Trophoblast cell (in vitro differentiated cells and primary cell): ENCODE measurements at places on chromosomes 16 and 17.

GRCh38 chr17:50507871-50508572, at the start of gene MYCBPAP:
Gene MYCBPAP, plus strand, starts transcription at chr17:50508439. Its CDS starts 236 bp downstream, at chr17:50508675.
- peak; percentile 26 for DNase-seq

DNA sequence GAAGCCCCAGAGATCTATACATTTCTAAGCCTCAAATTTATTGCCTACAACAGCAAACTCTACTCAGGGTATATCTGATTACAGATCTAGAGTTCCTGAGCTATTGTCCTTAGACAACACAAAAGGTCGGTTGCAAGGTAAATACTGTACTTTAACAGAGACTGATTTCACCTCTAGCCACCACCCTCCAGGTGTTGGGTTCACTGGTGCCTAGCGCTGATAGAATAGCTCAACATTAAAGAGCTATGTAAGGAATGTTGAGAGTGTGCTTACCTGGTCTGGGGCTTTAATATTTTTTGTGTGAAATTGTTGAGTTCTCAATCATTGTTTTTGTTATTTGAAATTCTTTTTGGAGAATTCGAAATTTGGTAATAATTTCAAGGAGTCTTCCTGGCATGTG, 277.0 kb upstream of the PSMD7 start:
- DNase-seq: peak; percentile 16

GRCh38 chr16:11007714-11008280, 63.4 kb downstream of the CLEC16A start:
- no peak for DNase-seq

- peak; percentile 15 for DNase-seq
Measured at GRCh38 chr17:4584101-4584916, at the start of gene SMTNL2. Gene SMTNL2, plus strand, starts transcription at chr17:4584529. Its CDS starts 77 bp downstream, at chr17:4584606.

DNA sequence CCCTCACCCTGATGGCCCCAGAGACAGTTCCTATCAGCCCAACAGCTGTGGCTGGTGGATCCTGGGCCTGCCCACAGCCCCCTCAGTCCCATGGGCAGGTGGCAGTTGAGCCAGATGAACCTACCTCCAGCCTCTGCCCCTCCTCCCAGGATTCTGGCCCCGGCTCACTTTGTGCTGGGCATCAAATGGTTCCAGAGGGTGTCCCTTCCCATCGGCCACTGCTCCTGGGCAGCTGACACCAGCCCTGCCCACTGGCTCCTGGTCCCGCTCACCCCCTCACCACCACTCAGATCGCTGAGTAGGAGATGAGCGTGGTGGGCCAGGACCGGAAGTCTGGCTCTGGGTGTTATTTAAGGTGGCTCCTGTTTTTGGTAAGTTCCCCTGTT, 2.0 kb downstream of the TTYH2 start:
- no peak for DNase-seq

DNA sequence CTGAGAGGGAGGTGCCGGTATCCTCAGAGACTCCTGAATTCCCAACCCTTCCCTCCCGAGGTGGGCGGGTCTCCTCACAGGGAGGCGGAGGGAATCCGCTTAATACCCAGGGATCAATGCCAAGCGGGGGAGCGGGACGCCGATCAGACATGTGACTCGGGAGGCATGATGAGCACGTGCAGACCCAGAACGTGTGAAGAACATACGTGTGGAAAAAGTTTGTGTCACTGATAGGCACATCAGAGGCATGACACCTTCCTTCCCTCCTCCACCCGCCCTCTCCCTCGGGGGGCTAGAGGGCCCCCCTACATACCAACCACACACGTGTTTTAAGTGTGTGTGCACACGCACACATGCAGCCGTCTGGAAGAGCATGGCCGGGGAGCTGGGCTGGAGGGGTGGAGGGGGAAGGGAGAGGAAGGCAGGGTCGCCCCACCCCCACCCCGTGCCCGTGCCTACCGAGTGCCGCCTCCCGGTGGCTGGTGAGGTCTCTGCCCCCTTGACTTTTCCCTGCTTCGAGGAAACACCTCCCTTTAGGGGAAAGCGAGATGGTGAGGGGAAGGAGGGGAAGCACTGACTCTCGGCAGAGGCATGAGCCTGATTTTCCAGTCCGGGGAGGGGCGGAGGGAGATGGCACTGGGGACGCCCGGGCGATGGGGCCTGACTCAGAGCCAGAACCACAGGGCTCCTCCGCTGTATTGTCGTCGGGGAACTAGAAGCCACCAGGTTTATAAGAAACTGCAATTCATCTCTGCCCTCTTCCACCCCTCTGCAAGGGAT, 12.1 kb upstream of the TBX21 start:
- DNase-seq: peak; percentile 32

DNA sequence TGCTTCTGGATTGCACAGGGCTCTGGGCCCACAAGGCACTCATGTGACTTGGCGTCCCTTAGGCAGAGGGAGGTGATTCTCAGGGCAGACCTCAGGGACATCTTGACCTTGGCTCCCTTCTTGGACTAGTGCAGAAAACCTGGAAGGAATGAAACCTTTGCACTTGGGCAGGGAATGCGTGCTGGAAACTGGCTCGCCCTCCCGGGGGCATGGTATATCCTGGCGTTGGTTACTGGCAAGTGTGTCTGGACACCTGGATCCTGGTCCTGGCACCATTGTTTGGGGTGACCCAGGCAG, 63.5 kb upstream of the LGALS9 start:
- no peak for DNase-seq

GRCh38 chr17:81253358-81254131, 14.4 kb downstream of the NDUFAF8 start:
- DNase-seq: no peak

GRCh38 chr17:7987112-7987893, 15.1 kb upstream of the GUCY2D start:
- no peak for DNase-seq

DNA sequence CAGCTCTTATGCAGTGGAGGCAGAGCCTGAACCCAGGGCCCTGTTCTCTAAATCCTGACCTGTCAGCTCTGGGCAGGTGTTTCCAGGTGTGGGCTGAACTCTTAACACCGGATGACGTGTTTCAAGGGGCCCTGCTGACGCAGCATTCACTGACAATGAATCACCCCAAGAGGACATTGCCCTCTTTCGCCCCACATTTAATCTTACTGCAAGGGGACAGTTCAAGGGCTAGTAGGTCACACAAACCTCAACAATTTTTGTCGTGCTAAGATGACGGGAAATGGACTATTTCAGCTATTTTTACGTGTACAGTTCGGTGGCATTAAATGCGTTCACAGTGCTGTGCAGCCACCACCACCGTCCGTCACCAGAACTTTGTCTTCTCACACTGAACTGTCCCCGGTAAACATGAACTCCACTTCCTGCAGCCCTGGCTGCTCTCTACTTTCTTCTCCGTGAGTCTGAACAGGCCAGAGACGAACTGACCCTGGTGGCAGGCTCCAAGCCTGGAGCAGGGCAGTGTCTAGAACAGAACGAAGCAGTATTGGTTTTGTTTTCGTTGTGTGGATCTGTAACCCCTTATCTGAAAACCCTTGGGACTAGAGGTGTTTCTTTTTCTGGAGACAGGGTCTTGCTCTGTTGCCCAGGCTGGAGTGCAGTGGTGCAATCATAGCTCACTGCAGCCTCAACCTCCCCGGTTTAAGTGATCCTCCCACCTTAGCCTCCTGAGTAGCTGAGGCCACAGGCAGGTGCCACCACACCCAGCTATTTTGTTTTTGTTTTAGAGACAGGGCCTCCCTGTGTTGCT, 88.4 kb upstream of the CIBAR2 start:
- DNase-seq: peak; percentile 85

DNA sequence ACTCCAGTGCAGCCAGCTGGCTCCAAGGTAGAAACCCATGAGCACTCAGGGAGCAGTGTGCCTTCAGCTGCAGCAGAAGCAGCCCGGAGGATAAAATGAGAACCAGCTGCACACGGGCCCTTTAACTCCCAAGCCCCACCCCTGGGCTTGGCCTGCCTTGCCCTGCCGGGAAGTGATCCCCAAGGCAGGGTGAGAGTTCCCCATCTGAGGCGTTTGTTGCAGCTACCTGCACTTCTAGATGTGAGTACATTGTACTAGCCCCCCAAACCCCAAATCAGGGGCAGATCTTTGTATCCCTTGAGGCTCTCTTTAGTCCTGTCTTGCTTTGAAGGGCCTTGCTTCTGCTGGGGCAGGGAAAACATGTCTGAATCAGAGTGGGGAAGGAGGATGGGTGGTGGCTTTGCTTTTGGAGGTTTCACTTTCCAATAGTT, at the start of gene MVP:
Gene MVP, plus strand, starts transcription at position 192 of the 431 bp plus-strand sequence. CDS start 10,088 bp downstream, outside the sequence.
- peak; percentile 67 for DNase-seq

DNA sequence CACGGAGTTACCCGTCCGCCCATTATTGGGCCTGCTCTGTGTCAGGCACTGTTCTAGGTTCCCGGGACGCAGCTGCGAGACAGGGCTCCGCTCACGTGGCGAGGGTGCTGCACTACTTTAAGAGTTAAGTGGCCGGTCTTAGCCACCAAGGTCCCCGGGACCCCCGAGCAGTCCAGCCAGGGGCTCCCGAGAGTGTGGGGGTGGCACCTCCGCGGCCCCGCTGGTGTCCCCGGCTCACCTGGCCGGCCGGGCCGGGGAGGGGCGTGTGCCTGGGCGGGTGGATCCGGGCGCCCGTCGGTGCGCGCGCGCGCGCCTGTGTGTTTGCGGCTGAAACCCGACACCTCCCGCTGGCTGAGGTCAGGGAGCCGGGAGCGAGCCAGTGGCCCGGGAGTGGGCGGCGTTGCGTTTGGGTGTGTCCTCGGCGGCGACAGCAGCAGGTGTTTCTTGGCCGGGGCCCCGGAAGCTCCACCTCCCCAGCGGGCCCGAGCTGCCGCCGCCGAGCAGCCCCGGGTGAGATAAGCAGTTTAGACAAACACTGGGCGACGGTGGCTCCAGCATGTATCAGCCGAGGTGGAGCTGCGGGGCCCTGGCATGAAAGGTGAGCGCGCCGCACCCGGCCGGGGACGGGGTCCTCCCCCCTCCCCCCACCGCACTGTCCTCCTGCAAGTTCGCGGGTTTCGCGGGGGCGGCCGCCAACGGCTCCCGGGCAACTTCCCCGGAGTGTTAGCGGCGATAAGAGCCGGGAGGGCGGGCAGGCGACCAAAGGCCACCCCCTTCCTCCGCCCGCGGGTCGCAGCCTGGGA, at the start of gene GSE1:
Gene GSE1, plus strand, starts transcription at position 522 of the 803 bp plus-strand sequence. Its CDS starts 70 bp downstream, at position 592.
- peak; percentile 94 for DNase-seq

DNA sequence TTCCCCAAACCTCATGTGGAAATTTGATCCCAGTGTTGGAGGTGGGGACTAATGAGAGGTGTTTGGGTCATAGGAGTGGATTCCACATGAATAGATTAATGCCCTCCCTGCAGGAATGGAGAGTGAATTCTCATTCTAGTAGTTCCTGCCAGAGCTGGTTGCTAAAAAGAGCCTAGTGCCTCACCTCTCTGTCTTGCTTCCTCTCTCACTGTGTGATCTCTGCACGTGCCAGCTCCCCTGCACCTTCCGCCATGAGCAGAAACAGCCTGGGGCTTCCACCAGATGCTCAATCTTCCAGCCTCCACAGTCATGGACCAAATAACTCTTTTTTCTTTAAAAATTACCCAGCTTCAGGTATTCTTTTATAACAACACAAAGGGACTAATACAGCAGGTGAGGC, 72.9 kb upstream of the CLEC3A start:
- no peak for DNase-seq

- DNase-seq: no peak
Measured at GRCh38 chr17:28047806-28048205, 5.3 kb downstream of the NLK start.

GRCh38 chr16:68469796-68470460, 21.6 kb upstream of the SMPD3 start:
- DNase-seq: no peak

DNA sequence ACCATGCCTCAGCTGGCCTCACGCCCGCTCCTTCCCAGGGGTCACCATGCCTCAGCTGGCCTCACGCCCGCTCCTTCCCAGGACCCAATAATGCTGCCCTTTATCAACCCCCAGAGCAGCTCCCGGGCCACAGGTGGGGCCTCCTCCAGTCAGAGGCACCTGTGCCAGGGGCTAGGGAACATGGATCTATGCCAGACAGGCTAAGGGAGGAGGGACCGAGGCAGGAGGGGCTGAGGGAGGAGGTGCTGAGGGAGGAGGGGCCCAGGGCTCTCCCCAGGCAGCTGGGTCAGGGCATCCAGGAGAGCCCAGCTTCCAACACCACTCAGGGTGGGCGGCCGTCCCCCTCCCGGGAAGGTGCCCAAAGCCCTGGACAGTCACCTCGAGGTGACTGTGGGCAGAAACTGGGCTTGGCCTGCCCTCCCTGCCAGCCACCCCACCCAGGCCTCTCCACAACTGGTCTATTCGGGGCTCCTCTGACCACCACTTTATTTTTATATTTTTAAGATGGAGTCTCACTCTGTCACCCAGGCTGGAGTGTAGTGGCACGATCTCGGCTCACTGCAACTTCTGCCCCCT, 19.4 kb downstream of the UTS2R start:
- no peak for DNase-seq

DNA sequence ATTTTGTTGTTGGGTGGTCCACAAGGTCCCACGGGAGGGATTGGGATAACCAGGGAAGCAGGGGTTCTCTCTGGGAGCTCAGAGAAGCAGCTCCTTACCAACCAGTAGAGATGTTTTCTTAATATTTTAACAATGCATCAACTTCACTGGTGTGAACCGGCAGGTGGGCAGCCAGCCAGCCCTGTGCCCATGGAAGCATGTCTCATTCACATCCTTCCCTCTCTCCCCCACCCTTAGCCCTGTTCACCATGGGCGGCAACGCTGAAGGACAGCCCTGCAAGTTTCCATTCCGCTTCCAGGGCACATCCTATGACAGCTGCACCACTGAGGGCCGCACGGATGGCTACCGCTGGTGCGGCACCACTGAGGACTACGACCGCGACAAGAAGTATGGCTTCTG, 9.3 kb downstream of the MMP2 start:
- DNase-seq: no peak

GRCh38 chr16:85824161-85825135, 25.0 kb downstream of the COX4I1 start:
- peak; percentile 36 for DNase-seq

- no peak for DNase-seq
Measured at GRCh38 chr17:17140590-17140980, 65.5 kb downstream of the PLD6 start.

DNA sequence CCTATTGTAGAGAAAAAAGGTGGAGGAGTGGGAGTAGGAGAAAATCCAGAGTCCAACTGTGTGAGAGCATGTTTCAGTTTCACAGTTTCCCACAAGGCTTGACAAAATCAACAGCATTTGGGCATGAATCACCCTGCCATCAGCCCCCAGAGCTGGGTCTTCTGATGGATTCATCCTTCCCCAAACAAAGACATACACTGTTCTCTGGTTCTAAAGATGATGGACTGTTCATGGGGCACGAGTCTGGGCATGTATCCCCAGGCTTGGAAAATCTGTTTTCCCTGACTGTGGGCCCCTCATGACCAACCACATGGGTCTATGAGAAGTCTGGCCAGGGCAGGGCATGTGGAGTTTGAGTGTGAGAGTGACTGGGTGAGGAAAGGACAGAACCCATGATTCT, 210.4 kb upstream of the IRX5 start:
- DNase-seq: no peak

- DNase-seq: peak; percentile 12
Measured at GRCh38 chr16:9567666-9568065, 476.2 kb downstream of the HAPSTR1 start.

- no peak for DNase-seq
Measured at GRCh38 chr17:54754560-54754959, 146.1 kb upstream of the TOM1L1 start.
